NCI-H524 treated with DMSO at 0.1 percent for 48 hours (cell line): ENCODE measurements at places on chromosomes 12 and 14.
A peak's percentile ranks its signal among the peaks of the same experiment; 100 is the strongest.

- no peak for DNase-seq
Measured at GRCh38 chr12:116597886-116598285, 38.7 kb downstream of the MAP1LC3B2 start.

DNA sequence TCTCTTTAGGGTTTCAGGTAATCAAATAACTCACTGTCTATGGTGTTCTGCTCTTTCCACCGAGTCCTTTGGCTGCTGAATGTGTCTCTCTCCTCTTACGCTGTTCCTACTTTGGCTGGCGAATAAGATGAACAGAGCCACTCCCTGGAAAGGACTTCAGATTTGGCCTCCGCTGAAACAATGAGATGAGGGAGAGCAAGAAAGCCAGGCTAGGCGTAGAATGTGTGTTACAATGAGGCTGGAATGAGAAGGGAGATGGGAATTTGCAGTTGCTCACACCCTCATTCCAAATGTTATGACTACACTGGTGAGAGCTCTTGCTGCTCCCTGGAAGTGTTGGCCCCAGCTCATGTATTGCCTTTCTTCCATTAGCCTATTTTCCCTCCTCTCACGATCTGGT lies at the start of gene MFAP5:
TSS of gene MFAP5 (minus strand) at position 234 of the 400 bp plus-strand sequence. CDS start 722 bp downstream, outside the sequence.
- DNase-seq: no peak

GRCh38 chr12:125029761-125030358 lies 35.4 kb upstream of the AACS start:
- DNase-seq: peak; percentile 40

- peak; percentile 97 for DNase-seq
Measured at GRCh38 chr14:79084861-79085260, 914.7 kb downstream of the NRXN3 start.

- DNase-seq: no peak
Measured at GRCh38 chr14:95309261-95310051, 10.3 kb downstream of the CLMN start.
